ENCODE measurements at places on chromosomes 5 and 9.

GRCh38 chr9:112261133-112261532 lies 72.3 kb downstream of the PTBP3 start:
- DNase-seq = no peak

DNA sequence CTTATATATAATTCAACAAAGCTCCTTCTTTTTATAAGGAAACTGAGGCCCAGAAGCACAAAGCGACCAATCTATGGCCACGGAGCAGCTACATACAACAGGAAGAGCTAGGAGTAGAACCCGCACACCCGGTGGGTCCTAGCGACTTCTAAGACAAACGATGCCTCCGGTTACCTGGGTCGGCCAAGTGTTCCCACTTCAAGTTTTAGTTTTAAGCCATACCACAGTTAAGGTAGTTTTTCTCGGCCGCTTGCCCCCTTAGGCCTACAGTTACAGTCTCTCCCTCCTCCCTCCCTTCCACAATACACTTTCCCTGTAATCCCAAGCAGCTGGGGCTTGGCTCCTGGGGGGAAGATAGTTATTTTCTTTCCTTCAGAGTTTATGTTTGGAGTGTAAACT lies 533 bp downstream of the SREK1IP1 start:
- peak; percentile 66 for DNase-seq

- no peak for DNase-seq
Measured at GRCh38 chr9:14321517-14322130, 7.7 kb upstream of the NFIB start.

- no peak for DNase-seq
Measured at GRCh38 chr5:152097128-152097527, 172.5 kb upstream of the GLRA1 start.

DNA sequence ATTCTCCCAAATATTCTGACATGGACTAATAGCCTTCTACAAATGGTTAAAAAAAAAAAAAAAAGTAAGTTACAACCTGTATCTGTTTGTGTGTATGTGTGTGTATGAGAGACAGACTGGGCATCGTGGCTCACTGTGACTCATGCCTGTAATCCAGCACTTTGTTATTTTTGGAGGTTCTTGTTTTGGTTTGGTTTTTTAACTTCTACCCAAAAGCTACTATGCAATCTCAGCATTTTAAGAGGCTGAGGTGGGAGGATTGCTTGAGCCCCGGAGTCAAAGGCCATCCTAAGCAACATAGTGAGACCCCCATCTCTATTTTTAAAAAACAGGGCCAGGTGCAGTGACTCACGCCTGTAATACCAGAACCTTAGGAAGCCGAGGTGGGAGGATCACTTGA lies 17.6 kb upstream of the HAVCR1 start:
- no peak for DNase-seq

- DNase-seq = no peak
Measured at GRCh38 chr9:16126042-16126441, 573.2 kb downstream of the CCDC171 start.

DNA sequence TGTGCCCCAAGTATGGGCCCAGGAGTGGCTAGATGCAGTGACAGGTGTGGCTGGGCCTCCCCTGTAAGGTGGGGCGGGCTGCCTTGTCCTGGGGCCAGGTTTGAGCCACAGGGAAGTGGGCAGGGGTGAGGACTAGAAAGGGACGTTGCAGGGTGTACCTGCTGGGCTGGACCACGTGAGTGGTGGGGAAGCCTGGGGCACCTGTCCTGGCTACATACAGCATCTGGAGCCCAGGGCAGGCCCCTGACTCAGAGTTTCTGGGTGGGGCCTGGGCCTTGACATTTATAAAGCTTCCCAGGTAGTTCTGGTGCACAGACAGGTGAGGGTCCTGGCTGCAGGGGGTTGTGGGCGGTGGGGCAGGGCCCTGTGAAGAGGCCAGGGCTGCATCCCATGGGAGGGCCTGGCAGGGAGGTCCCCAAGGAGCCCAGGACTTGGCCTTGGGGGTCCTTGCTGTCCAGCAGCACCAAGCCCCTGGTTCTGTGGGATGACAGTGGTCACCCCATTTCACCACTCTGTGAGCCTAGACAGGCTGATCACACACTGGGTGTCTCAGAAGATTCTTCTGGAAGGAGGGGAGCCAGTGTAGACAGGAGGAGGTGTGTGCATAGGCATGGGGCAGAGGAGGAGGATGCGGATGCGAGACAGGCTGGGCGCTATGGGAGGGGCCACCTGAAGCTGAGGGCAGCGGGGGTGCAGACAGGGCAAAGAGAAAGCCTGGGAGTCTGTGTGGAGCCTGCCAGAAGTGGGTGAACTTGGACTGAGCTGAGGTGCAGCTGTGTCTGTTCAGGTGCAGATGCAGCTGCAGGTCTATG lies 94.0 kb downstream of the PHF2 start:
- DNase-seq = peak; percentile 52

DNA sequence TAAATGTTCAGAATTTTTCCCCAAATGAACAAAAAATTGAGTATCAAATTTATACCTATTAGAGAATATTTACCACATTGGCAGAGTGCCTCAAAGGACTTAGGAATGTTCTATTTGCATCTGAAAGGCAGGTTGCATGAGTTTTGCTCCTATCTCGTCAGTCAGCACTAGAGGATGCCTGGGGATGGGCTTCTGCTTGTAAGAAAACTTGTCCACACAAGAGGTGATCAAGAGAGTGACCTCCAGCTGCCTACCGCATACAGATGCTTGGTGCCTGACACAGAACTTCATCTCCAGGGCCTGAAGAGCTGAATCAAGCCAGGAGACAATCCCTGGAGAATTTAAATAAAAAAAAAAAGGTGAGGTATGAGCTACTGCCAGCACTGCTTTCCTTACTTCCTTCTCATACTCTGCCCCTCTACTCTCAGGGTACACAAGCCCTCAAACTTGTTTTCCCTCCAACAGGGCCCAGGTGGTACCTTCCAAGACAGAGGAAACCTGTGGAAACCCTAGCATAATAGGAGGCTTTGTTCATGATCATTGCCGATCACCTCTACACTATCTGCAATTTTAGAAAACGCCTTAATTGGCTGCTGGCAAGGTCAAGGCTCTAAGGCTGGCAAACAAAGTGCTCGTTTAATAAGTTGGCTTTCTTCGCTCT lies 166.6 kb downstream of the ELAVL2 start:
- no peak for DNase-seq

DNA sequence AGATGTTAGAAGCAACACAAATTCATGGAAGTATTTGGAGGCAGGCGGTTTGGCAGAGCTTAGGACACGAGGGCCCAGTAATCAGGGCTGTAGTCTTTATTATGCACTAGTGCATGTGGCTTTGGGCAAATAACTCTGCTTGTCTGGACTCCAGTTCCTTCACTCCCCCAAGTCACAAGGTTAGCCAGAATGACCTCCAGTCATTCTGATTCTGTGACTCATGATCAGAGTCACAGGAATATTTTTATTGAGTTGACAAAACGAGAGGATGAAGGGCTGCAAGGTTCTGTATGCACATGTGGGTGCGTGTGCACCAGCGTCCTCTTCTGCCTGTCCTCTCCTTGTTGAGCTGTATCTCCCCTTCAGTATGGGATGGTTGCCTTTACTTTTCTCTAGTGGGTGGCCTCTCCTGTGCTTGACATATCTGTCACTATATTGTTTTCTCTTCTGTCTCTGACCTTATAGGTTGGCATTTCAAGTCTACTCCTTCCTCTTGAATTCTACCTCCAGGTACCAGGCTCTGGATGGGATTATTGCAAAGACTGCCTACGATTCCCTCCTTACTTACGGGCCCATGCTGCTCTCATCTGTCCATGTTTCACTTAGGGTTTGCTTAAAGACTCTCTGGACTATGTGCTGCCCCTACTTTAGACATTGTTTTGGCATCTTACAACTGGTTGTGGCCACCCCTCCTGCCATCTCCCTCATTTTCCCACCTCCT lies 94.6 kb downstream of the KDM4C start:
- DNase-seq = no peak

DNA sequence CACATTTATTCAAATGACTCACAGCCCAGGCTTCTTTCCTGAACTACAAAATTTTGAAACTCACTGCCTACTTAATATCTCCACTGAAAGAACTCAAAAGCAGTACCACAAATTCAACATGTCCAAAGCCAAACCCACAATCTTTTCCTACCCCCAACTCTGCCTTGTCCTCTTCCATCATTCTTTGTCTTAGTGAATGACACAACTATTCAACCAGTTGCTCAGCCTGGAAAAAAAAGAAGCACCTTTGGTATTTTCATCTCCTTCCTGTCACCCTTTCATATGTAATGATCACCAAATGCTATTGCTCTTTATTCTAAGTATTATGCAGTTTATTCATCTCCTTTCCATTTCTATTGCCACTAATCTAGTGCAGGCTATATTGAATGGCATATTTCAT lies 216.3 kb downstream of the TMEM232 start:
- DNase-seq = no peak

DNA sequence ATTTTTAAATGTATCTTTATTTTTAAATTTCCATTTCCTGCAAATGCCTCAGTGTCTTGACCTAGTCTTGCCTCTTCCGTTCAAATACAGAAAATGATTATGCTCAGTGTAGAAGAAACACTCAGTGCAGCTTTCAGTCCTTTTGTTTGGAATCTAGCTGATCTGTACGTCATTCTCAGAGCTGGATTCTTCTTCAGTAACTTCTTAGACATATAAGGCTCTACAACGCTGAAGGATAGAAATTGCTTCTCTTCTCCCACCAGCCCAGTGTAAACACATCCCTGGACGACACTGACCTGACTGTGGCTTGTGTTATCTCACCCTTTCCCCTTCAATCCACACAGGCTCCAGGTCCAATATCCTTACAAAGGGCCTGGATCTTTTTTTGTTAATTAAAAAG lies 3.2 kb upstream of the ALDH1B1 start:
- no peak for DNase-seq

Measured in activated CD8-positive, alpha-beta memory T cell treated with anti-CD3 and anti-CD28 coated beads for 24 hours (primary cell).